Stimulated activated CD8-positive, alpha-beta memory T cell treated with anti-CD3 and anti-CD28 coated beads, Interleukin-2, amount 100 ng/mL, for 48 hours (primary cell): ENCODE measurements at places on chromosomes 3 and 15.
A peak's percentile ranks its signal among the peaks of the same experiment; 100 is the strongest.

DNA sequence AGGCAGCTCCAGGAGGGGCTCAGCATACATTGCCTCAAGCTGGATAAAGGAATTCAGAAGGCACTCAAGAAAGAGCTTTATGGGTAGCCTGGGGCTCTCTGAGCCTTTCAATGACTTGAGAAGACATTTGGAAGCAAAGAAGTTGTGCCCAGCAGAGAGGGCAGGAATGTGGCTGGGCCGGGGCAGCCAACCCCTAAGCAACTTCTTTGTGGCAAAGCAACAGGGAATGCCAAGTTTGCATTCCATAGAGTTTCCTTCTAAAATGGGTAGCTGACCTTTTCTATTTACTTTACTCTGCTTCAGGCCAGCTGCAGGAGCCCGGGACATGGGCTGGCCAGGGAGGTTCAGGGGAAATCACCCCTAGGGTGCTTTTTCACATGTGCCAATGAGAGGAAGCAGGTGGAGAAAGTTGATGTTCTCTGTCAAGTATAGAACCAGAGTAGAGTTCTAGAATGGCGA is 45.6 kb downstream of the CCDC12 start:
- no peak for DNase-seq

DNA sequence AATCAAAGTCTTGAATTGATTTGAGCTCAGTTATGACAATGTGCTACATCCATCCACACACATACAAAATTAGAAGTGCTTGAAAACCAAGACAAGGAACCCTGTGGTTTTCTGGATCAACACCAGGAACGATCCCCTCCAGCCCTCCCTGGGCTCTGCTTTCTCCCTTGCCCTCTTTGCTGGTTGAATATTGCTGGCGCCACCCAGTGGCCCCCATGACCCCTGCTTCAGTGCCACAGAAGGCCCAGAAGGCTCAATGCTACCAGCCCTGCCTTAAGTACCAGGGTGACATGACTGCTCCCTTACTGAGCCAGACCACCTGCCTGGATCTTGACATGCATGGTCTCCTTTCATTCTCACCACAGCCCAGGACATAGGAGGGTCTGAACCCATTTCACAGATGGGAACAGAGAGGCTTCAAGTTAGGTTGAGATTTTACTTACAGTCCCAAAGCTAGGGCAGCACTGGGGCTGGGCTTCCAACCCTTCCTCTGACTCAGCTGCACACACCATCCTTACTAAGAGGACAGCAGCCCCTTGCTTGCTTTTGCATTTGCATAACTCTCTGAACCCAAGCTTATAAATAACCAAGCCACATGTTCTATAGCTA is 15.0 kb downstream of the IL12A start:
- peak; percentile 19 for DNase-seq

- no peak for DNase-seq
Measured at GRCh38 chr3:156388497-156389448, 166.1 kb downstream of the SSR3 start.

GRCh38 chr3:23565041-23565775 is 240.5 kb upstream of the UBE2E1 start:
- no peak for DNase-seq

- DNase-seq: no peak
Measured at GRCh38 chr3:8154617-8155016, 347.0 kb upstream of the LMCD1 start.

GRCh38 chr3:31235062-31235700 is 297.5 kb upstream of the STT3B start:
- DNase-seq: no peak

- no peak for DNase-seq
Measured at GRCh38 chr3:15325228-15325627, 7.2 kb downstream of the SH3BP5 start.

DNA sequence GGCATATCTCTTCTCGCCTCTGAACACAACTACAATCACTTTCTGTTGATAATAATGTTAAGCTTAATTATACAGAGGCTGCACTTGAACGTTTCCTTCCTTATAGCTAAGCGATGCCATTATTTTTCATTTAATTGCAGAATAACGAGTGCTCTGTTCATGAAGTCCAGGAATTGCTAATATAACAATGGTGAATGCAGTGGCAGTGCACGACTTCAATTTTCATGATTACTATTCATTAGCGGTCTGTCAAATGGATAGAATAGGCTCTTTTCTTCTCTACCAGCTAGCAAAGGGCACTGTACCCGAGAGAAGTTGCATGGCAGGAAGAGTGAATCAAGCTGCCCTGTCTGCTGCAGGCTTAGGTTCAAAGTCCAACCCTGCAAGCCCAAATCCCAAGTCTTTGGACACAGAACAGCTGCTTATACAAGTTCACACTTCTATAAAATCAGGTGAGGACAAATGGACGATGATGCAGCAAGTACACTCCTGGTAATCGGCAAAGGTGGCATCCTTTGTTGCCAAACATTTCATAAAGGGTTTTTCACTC is 75.6 kb downstream of the PDZRN3 start:
- no peak for DNase-seq

DNA sequence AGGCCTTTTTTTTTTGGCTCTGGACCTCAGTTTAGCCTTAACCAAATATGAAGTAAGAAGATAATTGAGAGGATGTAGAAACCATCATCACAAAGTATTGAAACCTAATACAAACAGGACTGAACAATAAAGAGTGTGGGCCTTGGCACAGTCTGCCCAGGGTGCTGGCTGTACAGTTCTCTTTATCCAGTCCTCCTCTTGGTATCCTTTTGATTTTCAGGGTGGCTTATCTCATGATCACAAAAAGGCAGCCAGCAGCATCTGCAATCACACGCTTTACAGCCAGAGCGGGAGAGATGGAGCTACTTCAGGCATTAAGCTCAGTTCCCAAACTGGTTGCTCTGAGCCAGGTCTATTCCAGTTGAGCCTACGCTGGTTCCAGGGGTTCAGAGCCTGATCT is 239.7 kb downstream of the RPLP1 start:
- no peak for DNase-seq

GRCh38 chr15:61889706-61890105 is 170.5 kb downstream of the VPS13C start:
- no peak for DNase-seq

- DNase-seq: no peak
Measured at GRCh38 chr3:119628390-119628789, 30.7 kb downstream of the PLA1A start.

DNA sequence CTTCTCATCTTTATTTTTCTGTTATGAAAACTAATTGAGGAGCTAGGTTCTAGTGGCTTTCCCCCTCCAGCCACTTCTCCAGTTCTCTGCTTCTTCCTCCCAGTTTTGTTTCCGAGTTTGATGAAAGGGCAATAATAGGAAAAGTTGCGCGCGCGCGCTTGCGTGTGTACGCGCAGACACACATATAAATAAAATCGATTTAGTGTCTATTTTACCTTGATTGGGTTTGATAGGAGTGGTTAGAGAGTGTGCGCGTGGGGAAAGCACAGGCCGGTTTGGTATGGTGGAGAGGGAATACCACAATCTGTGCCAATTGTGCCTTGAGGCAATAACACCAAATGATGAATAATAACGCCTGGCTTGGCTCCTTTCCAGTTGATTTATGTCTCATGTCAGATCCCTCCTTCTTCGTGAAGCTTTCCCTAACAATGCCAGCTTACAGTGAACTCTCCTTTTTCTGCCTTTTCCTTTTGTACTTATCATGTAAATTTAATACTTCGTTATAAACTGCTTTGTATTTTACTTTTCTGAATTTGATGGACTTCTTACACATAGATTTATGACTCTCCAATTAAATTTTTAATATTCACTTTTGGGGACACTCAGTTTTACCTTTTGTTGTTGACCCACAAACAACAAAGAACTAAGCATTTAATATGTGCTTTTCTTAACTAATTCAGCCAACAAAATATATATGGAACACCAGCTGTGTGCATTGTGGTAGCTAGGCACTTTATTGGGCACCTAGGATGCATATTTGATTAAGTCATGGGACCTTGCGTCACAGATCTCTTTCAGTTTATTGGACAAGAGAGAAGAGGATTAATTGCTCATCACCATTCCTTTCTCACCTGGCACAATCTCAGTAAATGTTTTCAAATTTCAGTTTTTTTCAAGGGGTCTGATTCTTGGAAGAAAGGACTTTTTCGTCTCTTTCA is 1.7 kb downstream of the TIPARP start:
- DNase-seq: peak; percentile 7

GRCh38 chr3:161556533-161556932 is 59.9 kb downstream of the OTOL1 start:
- DNase-seq: no peak

DNA sequence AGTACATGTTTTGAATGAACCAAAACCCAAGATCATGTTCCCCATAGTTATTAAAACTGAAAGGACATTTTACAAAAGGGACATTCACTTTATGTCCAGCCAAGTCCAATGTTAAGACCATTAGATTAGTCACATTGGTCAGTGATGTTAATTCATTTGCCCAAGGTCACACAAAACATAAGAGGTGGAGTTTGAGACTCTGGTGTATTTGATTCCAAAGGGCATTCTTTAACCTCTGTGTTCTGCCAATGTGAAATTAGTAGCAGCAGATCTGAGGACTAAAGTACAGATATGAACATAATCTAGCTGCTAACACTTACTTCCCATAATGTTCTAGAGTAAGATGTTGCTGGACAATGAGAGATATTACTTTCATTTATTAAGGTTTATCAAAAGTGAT is 425.6 kb downstream of the TUSC7 start:
- no peak for DNase-seq

DNA sequence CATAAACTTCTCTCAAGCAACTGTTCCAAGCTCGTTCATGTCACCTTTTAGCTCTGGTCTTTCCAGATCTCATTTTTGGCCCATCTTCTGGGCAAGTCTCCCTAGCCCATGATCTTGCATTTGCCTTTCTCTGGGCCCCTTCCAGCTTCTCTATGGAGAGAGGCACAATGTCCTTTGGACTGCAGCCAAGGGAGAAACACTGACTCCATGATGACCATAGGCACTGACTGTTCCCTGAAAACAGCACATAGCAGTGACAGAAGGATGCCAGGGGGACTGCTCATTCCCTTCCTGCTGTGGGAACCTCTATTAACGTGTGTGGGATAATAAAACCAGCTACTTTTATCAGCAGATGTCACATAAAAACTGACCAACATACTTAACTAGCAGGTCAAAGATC is 60.3 kb downstream of the STRIT1 start:
- DNase-seq: no peak

GRCh38 chr3:195257454-195258448 is 13.2 kb downstream of the XXYLT1 start:
- no peak for DNase-seq

DNA sequence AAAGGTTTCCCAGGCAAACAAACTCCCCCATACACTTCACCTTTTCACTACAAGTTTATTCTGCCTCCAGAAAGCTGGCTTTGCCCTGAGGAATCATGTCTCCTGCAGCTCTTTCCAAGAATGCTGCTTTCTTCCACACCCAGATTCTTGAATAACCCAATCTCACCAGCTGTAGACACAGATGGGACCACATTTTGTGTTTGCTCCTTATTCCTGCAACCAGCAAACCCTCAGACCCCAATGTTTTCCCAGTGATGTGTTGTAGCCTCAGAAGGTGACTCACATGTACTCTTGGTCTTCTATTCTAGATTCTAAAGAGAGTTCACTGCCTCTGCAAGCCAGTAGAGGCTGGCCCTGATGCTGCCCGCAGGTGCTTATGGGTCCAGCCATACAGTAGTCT is 23.6 kb upstream of the TRIM59 start:
- DNase-seq: no peak

DNA sequence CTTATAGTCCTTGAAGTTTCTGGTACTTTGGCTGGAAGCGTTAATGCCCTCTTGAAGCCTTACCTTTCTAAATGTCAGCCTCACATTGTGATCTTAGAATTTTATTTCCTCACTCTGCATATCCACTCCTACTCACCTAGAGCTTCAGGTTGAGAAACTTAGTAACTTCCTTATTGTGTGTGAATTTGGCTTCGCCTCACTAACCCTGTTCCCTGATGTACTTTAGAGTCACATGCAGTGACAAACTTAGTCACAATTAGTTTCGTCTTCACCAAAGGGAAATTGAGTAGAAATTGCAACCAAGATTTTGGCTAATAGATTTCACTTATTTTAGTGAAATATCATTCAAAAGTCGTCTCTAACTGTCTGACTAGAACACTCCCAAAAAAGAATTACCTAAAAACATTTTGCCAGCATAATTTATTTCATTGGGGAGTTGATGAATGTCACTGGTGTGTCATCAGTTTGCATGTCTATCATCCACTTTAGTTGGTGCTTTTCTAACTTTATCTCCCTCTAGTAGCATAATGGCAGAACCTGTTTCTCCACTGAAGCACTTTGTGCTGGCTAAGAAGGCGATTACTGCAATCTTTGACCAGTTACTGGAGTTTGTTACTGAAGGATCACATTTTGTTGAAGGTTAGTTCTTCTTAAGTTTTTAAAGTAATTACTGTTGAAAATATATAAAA is 960 bp downstream of the MFN1 start:
- no peak for DNase-seq

DNA sequence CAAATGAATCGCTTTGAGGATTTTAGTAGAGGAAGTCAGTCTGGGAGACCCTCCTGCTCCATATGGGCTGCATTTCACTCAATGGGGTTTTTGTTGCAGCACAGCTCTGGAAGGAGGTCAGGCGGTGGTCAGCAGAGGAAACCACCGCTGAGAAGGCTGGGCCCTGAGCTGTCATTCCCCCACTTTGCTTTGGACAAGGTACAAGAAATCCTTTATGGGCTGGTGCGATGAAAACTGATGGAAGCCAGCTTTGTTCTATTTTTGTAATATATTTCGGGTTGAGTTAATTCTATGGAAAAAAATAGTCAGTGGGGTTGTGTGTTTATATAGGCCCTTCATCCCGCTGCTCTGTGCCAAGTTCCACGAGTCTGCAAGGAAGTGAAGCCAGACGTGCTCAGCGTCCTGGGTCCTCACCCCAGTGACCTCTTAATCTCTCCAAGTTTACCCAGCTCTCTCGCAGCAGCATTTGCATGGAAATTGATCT is 157.1 kb upstream of the TMC3 start:
- DNase-seq: no peak

DNA sequence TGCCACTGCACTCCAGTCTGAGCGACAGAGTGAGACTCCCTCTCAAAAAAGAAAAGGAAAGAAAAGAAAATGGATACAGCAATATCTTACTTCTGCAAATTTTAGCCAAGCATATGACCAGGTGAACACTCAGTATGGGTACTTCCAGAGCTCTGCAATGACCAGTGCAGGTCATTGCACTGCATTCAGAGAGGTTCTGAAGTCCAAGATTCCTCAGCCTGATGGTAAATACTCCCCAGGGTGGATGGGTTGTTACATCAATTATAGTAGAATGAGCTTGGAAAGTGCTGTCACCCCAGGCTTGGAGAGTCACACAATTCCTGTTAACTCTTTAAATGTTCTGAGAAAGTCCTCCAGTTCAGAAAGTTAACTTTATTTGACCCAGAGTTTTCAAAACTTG is 103.7 kb downstream of the RPLP1 start:
- no peak for DNase-seq

GRCh38 chr15:25742041-25742730 is 120.9 kb downstream of the ATP10A start:
- no peak for DNase-seq

DNA sequence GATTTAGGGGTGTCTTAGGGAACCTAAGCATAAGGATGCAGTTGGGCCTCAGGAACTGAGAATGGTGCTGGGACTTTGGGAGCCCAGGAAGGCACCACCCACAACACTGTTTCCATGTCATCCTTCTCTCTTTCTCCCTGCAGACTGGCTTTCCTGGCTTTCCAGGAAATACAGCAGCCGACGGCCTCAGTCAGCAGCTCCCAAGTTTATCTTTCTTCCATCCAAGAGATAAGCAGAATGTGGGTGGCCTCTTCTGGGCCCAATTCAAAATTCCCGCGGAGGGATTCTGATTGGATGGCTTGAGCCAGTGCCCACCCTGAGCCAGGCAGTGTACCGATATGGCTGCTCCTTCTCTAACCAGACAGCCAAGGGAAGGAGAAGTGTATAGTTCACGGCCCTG is 4.5 kb upstream of the CLN6 start:
- DNase-seq: no peak
